Left cardiac atrium (tissue), 4 donors: ENCODE measurements at places on chromosomes 4 and X. TPM values are rescaled to one million over a fixed set of nuclear protein-coding genes. Genes with fewer than 3 reads are reported as not detected.

DNA sequence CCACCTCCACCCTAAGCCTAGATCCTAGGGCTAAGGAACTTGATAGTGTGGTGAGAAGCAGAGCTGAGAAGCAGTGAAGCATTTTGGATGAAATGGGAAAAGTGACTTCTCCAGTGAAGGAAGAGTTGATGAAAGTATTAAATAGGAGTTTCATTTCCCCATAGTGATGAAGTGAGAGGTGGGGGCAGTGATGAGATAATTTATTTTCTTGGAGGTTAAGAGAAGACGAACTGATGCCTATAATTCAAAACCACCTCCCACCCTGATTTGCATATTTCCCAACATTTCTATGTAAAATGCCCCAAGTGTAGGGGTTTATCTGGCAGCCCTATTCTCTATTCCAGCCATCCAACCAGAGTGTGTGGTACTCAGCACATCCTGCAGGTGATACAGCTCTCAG is 6.3 kb downstream of the LONRF3 start:
- no peak for DNase-seq

GAGE13 gene
- total RNA-seq = not detected

- no peak for DNase-seq
Observed at GRCh38 chr4:548976-549375, 27.1 kb downstream of the TMEM271 start.

GRCh38 chrX:103177556-103177955 is 37.4 kb upstream of the BEX4 start:
- DNase-seq = no peak

DNA sequence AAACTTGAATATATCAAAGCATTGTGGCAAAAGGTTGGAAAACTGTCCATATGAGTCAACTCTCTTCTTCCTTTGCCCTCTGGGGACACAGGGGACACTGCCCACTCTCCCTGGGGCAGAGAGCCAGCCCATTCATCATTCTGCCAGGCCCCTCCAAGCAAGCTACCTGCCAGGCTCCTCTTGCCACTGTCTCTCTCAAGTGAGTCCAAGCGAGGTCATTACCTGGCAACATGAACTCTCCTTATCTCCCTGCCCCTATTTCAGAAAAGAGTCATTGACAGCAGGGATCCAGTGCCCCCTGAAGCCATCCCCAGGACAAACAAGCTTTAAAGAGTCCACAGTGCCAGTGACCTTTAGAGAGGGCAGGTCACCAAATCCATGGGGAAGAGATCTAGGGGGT is 312.7 kb upstream of the PPARGC1A start:
- no peak for DNase-seq

- DNase-seq = no peak
Observed at GRCh38 chr4:113888006-113888405, 91.4 kb downstream of the ARSJ start.

DNA sequence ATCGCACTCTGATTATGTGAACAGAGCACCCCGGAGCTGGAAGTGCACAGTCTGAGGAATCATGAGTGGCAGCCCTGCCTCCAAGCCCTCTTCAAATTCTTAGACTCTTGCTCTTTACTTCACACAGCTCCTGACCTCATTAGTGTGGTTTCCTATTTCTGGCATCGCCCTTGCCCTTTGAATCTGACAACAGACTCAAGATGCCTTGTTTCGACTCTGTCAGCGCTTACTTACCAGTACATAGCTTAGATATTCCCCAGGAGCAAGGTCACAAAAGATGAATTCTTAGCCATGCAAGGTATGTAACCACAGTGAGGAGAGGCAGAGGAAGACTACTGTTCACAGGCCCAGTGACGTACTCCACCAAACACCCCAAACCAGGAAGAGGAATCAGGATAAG is 167.2 kb downstream of the KDR start:
- DNase-seq = no peak

GRCh38 chr4:113633467-113633866 is 128.1 kb downstream of the CAMK2D start:
- DNase-seq = no peak

DNA sequence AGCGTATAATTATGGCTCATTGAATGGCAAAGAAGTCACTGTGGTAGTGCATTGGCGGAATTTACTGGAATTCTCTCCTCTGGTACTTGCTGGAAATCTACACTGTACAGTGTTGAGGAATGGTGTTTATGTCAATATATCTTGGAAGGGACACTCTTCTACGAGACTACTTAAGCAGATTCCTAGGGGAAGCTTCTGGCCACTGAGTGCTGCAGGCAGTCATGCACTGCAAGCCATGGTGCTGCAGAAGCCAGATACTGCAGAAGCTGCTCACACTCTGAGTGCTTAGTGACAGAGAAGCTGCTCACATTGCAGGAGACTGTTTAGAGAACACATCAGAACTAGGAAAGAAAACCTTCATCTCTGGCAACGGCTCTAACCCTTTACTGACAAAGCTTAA is 725.0 kb downstream of the CCSER1 start:
- no peak for DNase-seq

- no peak for DNase-seq
Observed at GRCh38 chr4:56215141-56215783, 172.0 kb downstream of the AASDH start.
